Stimulated activated CD4-positive, alpha-beta T cell treated with anti-CD3 and anti-CD28 coated beads, Interleukin-4, amount 100 ng/mL, for 1 hour (primary cell): ENCODE measurements at places on chromosomes 2 and 18.

- no peak for DNase-seq
These were observed 145.3 kb upstream of the AQP4 start for GRCh38 chr18:27010784-27011183.

DNA sequence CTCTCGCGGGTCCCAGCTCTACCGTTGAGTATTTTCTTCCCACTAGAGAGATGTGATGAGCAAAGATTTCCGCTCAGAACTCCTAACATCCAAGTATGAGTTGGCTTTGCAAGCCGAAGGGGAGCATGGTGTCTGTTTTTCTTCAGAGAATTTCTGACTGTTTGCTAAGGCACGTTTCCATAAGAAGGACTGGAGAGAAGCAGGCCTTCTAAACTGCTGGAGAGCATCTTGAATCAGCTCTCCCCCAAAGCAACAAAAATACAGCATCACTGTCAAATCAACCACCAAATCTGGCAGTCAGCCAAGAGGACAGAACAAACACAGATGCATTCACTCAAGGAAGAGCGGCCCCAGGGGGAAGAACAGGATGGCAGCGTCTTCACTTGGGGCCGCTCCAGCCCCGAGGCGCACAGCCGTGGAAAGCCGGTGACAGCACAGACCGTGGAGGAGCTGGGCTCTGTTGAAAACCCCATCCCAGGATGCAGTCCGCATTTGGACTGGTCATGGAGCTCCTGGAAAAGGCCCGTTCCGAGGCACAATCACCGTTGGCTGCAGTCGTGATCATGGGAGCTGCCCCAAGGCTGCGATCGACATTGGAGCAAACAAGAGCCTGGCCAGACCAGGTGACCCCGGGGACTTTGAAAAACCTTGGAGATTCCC is 101.4 kb downstream of the NFATC1 start:
- DNase-seq: no peak

GRCh38 chr2:187842978-187843847 is 289.0 kb upstream of the TFPI start:
- DNase-seq: no peak

DNA sequence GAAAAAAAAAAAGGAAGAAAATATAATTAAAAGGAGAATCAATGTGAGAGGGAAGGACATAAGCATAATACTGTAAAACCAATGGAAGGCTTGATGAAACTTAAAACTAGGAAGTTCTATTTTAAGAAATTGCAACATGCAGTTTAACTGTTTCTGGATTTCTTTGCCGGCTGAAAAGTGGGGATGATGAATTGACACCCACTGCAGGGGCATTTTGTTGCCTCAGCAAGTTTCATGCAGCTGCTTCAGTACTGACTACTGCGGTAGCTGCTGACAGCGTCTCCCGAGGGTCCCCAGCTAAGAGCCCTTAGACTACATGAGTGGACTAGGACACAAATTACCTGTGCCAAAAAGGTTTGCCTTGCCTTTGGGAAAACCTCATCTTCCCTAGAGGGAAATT is 69.2 kb downstream of the B3GNT2 start:
- no peak for DNase-seq

- DNase-seq: no peak
These were observed 135.6 kb upstream of the SP5 start for GRCh38 chr2:170579511-170579910.

DNA sequence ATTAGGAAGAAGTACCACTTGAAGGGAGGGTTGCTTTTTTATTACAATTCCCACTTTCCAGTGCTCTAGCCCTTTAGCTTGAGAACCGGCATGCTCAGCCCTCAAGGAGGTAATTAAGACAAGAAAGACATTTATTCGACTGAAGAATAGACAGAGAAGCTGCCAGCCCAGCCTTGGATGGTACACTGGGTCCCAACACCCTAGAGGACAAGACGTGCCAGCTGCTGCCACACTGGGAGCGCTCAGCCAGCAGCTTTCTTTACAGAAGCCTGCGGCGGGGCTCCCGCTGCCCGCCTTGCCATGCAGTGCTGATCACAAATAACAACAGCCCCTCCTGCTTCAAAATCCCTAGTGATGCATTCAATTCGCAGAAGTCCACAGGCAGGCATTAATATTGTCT is 746.3 kb upstream of the RAB6C start:
- no peak for DNase-seq

DNA sequence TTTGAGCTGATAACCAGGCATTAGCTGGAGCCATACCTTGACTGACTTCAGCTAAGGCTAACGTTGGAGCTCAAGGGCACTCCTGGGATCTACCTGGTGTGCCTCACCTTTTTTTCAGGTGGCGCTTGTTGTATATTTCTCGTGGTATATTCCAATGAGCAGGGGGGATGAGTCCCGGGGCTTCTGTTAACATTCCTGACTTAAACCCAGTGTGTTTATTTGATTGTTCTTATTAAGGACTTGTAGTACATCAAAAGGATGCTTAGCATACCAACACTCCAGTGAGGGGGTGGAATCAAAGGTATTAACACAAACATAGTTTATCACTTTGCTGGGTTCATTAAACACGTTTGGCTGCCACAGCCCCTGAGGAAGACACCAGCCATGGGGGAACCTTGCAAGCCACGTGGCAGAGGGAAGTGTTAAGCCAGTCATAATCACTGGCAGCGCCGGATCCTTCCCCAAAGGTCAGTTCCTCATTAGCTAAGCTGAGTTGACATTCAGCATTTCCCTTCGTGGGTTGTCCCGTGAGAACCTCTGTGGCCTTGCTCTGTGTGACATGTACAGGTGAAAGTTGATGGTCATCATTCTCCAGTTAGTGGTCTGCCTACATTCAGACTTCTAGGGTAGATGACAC is 119.5 kb upstream of the MCFD2 start:
- no peak for DNase-seq

DNA sequence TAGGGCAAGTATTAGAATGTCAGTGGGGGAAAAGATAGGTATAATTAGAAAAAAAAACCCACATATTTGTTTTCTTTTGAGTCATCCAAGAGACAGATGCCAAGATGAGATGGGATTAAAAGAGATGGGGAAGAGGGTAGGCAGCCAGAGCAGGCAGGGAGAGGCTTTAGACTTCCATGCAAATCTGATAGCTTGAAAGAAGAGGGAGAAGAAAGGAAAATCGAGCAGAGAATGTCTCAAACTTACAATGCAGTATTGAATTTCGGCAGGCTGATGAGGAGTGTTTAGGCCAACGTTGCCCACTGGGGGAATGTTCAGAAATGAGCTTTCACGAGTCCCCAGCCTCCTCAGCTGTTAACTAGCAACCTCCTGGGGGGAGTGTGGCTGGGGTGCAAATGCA is 91.3 kb downstream of the SPATS2L start:
- DNase-seq: no peak

GRCh38 chr18:74062037-74062436 is 85.6 kb downstream of the FBXO15 start:
- no peak for DNase-seq
